Bone marrow (tissue), 2 donors: ENCODE measurements at places on chromosomes 12 and 14.

- DNase-seq = no peak
Observed at GRCh38 chr14:77186911-77187648, 5.5 kb downstream of the TMEM63C start.

- DNase-seq = no peak
Observed at GRCh38 chr14:49581209-49582112, 4.7 kb downstream of the RPS29 start.

DNA sequence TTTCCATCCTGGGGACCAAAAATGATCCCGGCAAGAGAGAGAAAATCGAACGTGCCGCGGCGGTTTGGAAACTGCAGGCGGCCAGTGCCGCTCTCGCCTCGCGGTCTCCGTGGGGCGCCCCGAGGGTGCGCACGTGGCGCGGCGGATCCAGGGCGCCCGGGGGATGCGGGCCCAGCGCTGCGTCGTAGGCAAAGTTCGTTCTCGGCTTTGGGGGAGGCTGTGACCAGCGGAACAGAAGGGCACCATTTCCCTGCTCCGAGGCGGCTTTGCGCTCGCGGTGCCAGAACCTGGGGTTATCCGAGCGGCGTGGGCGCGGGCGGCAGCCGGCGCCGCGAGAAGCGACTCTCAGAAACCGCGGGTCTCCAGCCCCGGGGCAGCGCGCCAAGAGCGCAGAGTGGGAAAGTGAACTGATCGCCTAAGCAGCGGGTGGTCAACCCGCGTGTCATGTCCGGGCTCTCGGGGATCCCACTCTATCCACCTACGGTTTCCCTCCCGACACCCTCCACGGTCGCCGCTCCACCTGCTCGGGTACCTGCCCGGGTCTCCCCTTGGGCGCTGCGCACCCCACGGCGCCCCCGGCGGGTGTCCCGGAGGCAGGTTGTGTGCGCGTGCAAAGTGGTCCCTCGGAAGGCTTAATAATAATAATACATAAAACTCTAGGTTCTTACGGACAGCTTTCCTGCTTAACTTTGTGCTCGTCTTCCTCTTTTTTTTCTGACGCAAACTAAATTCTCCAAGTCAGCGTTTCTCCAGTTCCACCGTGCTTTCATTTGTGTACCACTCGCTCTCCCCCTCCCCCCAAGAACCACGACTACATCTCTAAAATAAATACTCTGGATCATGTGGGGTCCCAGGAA, 1.2 kb downstream of the ESRRB start:
- no peak for DNase-seq

DNA sequence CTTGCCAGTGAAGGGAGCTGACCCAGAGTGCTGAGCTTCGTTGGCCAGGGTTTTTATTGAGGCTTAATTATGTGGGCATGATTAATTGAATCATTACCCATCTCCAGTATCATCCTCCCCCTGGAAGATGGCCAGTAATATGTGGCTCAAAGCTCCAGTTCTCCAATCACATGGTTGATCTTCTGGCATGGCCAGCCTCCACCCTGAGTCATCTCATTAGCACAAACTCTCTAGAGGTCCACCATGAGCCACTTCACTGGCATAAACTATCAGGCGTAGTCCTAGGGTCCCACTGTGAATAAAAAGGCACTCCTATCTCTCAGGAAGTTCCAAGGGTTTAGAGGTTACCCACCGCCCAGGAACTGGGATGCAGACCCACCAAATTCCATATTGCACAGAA, 135.0 kb downstream of the ANO6 start:
- no peak for DNase-seq
